Mesenteric fat pad (tissue), 1 donor: ENCODE measurements at places on chromosomes 2 and 18.
A peak's percentile ranks its signal among the peaks of the same experiment; 100 is the strongest.

- no peak for DNase-seq
Measured at GRCh38 chr2:46311651-46312223, 14.5 kb downstream of the EPAS1 start.

- DNase-seq, result peak; percentile 67
Measured at GRCh38 chr2:94987074-94988020, 38.2 kb upstream of the MAL start.

DNA sequence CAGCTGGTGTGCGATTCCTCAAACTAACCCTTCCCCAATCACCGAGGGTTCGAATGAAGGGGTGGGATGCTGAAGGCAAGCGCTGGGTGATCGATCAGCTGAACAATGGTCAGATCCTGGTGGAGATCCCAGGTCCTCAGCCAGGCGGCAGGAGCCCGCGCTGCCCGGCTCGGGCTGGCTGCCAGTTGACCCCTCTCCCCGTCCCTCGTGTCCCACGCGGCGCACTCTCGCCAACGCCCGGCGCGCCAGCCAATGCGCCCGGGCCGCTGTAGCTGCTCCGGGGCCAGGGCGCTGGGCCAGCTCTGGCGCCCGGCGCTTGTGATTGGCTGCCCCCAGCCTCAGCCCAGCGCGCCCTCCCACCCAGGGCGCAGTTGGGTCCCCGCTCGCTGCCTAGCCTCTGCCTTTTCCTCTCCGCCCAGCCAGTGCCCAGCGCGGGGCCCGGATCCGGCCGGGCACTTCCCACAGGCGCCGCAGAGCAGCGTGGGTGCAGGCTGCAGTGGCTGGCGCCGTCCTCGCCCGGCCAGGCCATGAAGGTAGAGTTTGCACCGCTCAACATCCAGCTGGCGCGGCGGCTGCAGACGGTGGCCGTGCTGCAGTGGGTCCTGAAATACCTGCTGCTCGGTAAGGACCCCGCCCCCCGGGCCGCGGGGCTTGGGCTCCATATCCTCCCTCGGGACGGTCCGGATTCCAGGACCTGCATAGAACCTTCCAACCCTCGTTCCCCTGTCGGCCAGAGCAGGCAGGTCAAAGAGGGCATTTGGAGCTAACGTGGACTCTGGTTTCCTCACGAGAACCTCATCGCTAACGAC, at the start of gene MOGAT1:
TSS of gene MOGAT1 (plus strand) at position 400 of the 809 bp plus-strand sequence. CDS start at position 528, 128 bp downstream.
- DNase-seq, result peak; percentile 90

DNA sequence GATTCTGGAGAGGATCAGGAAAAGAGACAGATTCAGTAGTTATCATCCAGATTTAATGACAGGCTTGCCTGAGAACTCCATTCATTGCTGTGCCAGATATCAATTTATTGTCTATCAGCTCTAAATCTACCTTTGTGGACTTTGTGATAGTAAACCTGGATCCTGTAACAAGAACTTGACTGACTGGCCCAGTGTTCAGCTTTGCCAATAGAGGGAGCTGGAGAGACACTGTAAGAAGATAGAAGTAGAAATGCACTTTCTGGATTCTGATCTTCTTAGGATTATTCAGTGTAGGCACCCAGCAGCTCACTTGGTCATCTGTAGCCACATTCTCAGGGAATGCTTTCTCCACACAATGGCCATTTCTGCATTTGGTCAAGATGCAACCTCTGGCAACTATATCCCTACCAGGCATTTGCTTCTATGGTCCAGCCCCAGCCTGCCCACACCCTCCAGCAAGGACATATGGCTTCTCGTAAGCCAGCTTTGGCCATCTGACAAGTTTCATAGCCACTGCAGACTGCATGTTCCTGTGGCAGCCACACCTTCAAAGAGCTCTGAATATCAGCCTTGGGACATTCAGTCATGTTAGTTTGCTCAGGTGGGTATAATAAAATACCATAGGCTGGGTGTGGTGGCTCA, 6.1 kb upstream of the SERPINB8 start:
- DNase-seq, result no peak

DNA sequence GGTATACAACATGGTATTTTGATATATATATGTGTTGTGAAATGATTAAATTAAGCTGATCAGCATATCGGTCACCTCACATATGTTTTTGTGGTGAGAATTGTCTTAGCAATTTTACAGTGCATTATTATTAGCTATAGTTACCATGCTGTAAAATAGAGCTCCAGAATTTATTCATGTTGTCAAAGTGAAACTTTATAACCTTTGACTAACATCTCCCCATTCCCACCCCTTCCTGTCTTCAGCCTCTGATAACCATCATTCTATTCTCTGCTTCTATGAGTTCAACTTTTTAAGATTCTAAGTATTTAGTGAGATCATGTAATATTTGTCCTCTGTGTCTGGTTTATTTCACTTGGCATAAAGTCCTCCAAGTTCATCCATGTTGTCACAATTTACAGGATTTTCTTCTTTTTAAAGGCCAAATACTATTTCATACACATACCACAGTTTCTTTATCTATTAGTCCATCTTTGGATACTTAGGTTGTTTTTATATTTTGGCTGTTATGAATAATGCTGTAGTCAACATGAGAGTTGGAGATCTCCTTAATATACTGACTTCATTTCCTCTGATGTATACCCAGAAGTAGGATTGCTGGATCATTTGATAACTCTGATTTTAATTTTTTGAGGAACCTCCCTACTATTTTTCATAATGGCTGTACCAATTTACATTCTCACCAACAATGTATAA, 30.3 kb downstream of the NCOA1 start:
- no peak for DNase-seq

- no peak for DNase-seq
Measured at GRCh38 chr2:157684940-157685466, 56.3 kb upstream of the ACVR1C start.

- no peak for DNase-seq
Measured at GRCh38 chr2:163459986-163460385, 275.8 kb downstream of the FIGN start.

DNA sequence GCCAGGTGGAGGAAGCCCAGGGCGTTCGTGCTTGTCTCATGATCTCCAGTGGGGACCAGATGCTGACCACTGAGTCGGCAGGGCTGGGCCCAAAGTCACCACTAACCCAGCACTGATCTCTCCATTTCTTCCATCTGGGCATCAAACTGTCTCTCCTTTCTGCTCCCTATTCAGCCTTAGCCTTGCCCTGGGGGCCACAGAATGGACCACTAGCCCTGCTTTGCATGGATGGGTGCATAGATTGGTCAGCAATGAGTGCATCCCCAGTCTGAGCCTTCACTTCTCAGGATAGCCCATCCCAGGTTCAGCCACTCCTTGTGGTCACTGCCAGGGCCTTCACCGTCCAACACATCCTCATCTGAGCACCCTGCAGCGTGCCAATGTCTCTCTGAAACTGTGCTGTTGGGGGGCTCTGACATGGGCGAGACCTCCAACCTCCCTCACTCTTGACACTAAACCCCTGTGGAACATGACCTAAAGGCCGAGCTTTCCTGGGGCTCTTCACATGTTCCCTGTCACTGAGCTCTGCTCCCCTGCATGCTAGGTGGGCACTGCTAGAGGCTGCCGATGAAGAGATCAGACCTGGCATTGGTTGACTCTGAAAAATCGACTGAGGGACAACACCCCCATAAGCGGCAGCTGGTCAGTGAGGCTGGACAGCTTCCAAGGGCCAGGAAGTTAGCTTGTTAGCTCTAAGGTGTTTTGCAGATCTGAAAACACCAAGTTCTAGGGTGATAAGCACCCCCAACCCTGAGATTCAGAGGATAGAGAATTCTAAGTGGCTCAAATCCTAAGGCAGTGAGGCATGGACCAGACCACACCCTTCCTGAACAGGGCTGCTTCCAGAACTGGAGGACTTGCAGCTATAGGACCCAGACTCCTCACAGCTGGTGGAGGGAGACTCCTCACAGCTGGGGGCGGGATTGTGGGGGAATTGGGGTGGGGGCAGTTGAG, 61.7 kb downstream of the HS1BP3 start:
- DNase-seq, result peak; percentile 74

DNA sequence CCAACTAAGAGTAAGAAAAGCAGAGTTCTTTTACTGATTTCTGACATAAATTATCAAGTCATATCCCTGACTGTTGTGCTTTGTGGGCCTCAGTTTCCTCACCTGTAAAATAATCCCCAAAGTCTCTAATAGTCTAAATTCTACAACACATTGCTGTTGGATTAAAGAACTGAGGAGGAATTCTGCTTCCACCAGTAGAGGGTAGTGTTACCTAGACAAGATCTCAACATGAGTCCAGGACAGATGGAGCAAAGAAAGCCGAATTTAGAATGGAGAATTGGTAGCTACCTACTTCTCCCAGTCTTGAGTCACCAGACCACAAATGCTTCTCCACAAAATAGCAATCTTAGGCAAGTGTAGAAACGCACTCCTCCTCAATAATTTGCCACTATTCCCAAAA, 462.5 kb upstream of the FSHR start:
- no peak for DNase-seq

DNA sequence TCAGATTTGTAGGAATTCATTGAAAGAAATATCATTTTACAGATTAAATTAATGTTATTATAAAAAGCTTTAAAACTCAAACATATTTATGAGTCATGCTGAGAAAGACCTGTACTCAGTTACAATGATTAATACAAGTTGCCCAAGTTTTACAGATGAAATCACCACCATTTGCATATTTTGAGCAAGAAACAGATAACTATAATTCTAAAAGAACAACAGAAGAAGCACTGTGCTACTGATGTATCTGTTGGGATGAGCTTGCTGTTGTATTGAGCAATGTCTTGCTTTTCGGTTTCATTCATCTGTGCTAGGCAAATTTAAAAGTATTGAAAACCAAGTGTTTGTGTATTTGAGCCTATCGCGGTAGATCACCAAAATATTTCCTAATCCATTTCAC, 1589.1 kb upstream of the ZEB2 start:
- no peak for DNase-seq

DNA sequence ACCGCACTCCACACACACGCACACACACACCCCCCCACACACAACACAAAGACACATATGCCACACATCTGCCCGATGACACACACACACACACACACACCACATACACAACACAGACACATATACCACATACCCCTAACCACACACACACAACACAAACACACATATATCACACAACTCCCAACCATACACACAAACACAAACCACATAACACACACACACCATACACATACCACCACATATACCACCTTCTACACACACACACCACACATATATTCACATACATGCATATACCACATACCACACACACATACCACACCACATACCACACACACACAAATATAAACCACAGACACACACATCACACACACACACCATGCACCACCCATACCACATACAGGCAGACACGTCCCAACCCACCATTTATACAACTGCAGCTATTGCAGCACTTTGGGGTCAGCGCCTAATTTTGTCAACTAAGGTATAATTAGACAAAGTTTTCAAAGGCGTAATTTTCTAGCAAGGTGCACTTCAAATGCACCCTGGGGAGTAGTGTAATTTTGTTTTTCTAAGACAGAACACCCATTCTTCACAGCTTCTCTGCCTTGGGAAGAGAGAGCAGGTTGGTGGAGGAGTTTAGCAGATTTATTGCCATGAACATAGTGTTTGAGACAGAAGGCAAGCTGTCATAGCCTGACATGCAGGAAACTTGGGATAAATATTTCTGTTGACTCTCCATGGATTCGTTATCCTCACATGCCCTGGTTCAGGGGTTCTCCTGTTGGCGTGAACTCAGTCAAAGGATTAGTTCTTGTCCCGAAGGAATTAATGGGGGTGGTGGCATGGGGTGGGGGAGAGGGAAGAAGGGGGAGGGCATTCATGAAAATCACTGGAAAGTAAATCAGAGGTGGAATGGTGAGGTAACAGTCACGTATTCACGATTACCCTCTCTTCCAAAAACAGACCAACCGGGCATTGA, 416.1 kb downstream of the LPIN1 start:
- DNase-seq, result no peak

DNA sequence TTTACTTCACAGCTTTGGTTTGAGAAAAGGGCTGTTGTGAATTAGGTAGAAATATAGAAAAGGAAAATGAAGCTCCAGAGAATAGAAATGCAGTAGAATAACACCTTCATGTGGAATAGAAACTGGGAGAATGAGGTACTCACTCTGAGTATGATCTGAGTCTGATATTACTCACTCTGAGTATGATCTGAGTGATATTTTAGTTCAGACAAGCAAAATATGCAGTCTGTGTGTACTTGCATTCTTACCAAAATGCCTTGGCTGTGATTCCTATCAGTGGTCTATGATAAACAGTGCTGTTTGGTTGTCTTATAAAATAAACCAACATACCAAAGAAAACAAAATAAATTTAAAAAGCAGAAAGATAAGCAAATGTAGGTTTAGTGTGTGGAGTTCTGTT, 487.6 kb downstream of the THSD7B start:
- DNase-seq, result no peak

DNA sequence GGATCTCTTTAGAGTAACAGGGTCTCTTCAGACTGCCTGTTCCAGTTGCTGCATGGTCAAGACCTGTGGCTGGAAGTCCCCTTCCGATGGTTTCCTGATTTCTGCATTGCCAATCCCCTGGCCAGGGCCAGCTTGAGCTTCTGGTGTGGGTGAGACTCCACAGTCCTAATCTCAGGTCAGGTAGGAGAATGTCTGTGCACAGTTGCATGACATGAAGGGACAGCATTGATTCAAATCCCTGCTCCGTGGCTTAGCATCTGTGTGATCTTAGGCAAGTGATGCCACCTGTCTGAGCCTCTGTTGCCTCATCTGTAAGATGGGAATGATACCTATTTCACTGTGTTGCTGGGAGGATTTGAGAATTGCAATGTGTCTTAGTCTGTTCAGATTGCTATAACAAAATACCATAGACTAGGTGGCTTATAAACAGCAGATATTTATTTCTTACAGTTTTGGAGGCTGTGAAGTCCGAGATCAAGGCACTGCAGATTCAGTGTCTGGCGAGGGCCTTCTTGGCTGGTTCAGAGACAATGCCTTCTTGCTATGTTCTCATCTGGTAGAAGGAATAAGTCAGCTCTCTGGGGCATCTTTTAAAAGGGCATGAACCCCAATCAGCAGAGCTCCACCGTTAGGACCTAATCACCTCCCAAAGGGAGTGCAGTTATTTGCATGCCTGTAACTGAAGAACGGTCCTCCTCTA, 66.2 kb downstream of the ATOH8 start:
- DNase-seq, result no peak
